ENCODE measurements at places on chromosomes 12 and 14.
A peak's percentile ranks its signal among the peaks of the same experiment; 100 is the strongest.

GRCh38 chr12:130614530-130614905 lies 101.6 kb downstream of the RIMBP2 start:
- DNase-seq = no peak

GRCh38 chr12:67633024-67633610 lies 15.4 kb upstream of the DYRK2 start:
- DNase-seq = no peak

DNA sequence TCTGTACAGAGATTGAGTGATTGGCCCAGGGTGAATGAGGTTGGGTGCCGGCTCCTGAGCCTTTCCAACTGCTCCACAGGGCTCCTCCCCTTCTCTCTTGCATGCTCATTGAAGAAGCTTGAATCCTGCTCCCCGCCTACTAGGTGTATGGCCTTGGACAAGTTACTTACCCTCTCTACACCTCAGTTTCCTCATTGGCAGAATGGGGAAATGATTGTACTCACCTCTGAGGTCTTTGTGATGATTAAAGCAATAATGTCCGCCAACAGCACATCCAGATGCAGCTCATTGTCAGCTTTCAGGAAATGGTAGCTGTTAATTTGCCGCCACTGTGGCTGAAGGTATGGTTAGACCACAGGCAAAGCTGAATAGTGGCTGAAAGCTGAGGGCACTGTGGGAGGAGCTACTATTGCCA lies 174.1 kb downstream of the CRADD start:
- DNase-seq = no peak

GRCh38 chr12:49967042-49967776 lies 5.5 kb downstream of the AQP5 start:
- DNase-seq = peak; percentile 76

GRCh38 chr12:108701779-108702441 lies 29.4 kb downstream of the CORO1C start:
- DNase-seq = no peak

GRCh38 chr14:37977481-37977880 lies 230.2 kb upstream of the SSTR1 start:
- DNase-seq = no peak

- DNase-seq = no peak
Observed at GRCh38 chr14:75236901-75237419, 41.7 kb upstream of the FOS start.

DNA sequence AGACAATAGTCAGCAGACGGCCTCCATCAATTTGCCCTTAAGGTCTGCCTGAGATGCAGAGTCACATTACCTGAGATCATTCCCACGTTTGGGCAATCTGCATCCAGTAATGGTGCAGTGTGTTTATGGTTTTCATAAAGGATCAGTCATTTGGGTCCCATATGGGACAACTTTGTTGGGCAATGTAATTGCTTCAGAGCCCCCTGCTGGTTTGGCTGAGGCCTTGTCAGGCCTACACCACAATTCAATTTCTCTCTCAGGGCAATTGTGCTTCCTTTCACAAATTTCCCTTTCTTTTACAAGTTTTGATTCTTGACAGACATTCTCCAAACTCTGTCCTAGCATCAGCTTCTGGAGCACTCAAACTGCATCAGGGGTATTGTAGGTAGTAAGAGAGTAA lies 191.2 kb upstream of the SSTR1 start:
- no peak for DNase-seq

- peak; percentile 86 for DNase-seq
Observed at GRCh38 chr12:27672643-27673042, 23.6 kb upstream of the REP15 start.

- DNase-seq = peak; percentile 44
Observed at GRCh38 chr12:2485681-2486080, 309.1 kb upstream of the FKBP4 start.

- DNase-seq = peak; percentile 41
Observed at GRCh38 chr14:56119201-56119981, 1.2 kb downstream of the PELI2 start.

DNA sequence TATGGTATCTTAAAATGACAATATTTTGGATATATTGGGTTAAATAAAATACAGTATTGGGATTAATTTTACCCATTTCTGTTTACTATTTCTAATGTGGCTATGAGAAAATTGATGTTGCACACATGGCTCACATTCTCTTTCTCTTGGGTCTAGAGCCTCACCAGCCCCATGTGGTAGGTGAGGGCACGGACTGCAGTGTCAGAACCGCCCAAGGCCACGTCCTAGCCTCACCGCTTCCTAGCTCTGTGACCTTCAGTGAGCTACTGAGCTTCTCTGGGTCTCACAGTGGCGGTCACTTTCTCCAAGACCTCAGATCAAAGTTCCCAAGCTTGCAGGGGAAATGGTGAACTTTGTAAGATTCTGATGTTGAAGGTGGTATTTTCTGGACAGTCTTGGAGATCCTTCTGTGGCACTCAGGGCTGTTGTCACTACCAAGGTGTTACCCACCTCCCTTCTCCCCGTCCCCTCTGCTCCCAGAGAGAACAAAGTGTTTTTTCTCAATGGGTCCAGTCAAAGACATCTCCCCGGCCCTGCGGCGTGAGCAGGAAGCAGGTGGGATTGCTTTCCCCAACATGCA lies 87.6 kb downstream of the RIN3 start:
- no peak for DNase-seq

DNA sequence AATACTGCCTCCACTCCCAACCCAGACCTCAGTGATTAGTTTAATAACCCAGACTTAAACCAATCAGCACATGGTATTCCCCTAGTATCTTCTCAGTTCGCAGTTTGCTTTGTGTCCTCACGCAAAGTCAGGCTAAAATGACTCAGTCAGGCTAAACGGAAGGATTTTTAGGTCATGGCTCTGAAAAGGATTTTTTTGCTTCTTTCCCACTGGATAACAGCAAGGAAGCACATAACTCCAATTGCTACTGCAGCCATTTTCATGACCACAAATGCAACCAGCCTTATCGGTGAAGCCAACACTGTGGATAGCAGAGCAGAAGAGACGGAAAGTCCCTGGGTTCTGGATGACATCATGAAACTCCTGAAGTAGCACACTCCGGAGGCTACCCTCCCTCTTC lies 67.7 kb downstream of the ZC3H14 start:
- DNase-seq = no peak

GRCh38 chr12:61655241-61655640 lies 605.0 kb upstream of the USP15 start:
- DNase-seq = no peak

DNA sequence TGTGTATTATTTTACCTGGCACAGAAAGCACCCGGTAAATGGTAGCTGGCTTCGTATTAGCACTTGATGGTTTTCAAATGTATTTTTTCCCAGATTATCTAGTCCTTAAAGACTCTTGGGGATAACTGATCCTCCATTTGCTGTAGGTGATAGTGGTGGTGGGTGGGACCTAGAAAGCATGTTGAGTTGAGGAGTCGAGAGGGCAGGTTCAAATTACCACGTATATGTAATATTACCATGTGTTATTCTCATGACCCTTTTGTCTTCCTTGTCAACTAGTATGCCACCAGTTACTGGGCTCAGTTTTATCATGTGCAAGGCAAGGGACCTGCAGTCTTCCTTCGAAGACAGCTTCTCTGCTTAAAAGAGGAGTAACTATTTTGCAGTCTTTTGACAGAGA lies 1.8 kb downstream of the GLRX5 start:
- no peak for DNase-seq

- no peak for DNase-seq
Observed at GRCh38 chr12:51817027-51817953, 31.2 kb downstream of the FIGNL2 start.

- no peak for DNase-seq
Observed at GRCh38 chr14:20687362-20688166, 1.0 kb upstream of the ANG start.

DNA sequence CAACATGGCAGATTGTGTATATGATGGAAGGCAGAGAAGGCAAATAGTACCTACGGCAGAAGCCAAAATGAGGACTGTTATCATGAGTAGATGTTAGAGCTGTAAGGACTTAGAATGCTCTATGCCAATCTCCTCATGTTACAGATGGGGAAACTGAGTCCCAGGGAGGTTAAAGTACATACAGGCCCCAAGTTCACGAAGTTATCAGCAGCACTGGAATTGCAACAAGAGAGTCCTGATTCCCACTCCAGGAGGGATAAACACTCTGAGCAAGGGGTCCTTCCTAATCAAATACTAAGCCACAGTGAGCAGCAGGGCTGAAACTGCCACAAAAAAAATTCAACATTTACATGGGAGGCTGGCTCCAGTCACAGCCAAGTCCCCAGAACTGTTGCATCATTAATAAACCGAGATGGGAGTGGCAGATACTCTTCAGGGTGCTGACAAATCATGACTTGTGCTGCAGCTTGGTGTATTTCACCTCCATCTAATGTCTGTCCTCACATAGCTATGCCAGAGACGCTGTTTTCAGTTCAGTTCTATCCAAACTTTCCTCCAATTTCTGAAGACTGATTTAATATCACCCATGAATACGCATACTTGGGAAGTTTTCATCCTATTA lies 24.2 kb downstream of the NUAK1 start:
- DNase-seq = no peak

DNA sequence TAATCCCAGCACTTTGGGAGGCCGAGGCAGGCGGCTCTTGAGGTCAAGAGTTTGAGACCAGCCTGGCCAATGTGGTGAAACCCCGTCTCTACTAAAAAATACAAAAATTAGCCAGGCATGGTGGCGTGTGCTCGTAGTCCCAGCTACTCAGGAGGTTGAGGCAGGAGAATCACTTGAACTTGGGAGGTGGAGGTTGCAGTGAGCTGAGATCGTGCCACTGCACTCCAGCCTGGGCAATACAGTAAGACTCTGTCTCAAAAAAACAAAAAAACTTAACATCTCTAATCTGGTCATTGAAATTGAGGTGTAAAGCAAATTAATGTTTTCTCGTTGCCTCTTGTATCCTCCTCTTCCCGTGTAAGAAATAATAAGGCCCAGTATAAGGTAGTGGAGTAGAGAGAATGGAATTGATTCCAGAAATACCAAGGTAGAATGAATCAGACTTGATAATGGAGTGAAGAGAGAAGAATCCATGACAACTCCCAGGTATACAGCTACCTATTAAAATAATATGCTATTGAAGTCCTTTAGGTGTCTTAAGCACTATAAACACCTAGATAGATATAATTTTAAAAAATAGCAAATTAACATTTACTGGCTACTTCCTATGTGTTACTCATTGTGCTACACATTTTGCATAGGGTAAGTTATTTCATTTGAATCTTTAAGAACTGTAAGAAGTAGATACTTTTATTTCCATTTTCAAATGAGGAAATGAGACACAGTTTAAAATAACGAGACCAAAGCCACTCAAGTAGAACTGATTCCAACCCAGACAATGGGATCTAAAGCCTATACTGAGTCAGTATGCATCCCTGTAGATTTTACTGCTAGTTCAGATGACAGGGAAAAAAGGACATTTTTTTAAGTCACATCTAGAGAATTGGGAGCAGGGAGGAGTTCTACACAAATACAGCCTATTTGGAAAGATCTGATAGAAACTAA lies 23.2 kb downstream of the RAP1B start:
- DNase-seq = no peak

GRCh38 chr14:48805315-48805714 lies 780.9 kb downstream of the RPS29 start:
- no peak for DNase-seq

DNA sequence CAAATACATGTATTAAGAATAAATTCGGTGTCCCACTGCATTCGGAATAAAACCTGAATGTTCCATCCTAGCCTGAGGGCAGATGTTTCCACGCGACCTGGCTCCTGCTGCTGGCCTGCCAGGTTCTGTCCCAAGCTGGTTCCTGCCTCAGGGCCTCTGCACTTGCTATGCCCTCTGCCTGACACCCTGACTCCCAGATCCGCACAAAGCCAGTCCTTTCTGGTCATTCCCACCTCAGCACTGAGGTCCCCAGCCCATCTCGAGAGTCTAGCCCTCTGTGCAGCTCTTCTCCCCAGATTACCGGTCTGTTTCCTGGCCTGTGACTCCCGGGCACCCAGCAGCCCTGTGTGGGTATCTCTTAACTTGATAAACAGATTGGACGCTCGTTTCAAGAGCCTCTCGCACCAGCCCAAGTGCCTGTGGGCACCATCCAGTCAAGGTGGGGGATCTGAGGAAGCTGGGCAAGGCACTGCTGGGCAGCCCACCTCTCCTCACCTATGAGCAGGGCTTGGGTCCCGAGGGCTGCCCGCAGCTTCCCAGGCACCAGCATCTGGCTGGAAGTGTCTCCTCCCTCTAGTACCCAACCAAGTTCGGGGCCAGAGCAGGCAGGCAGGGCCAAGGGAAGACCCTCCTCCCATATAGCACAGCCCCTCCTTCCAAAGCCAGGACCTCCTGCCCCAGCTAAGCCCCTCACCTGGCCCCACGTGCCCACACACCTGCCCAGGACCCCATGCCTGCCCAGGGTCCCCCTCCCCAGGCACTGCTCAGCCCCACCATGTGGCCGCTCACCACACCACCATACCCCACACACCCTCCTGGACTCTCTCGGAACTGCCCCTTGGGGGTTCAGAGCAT lies 132.2 kb downstream of the NCOR2 start:
- DNase-seq = no peak

DNA sequence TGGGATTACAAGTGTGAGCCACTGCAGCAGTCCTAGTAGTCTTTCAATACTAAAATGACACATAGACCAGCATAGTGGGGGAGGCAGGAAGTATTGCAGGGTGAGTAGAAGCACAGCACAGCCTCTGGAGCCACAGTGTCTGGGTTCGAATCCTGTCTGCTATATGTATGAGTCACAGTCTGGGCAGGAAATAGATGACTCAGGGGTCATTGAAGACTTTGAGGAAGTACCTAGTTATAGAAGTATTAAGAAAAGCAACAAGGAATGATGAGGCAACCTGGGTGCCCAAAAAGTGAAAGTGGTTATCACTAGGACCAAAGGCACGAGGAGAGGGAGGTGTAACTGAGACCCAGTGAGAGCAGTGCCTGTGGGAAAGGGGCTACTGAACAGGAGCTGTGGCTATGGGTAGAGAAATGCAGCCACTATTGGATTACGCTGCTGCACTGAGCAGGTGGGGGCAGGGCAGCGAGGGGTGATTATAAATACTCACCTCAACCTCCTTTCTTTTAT lies 124.0 kb downstream of the PDE3A start:
- no peak for DNase-seq

DNA sequence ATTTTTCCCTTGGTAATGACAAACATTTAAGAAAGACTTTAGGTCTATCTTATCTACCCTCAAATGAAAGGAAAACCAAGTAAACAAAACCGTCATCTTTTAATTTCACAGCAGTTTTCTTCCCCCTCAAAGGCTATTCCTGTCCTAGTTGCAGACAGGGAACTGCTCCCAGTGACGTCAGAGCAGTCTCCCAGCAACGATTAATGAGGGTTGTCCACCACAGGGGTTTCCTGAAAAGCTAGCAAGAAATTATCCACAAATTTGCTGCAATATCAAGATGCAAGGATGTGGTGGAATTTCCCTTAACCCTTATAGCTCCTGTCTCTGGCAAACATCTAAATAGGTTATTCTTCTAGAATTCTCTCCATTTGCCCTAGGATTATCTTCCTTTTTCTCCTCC lies 89.1 kb upstream of the STAC3 start:
- peak; percentile 44 for DNase-seq

GRCh38 chr12:47903151-47903611 lies 1.6 kb downstream of the VDR start:
- DNase-seq = no peak

- DNase-seq = no peak
Observed at GRCh38 chr12:52805739-52806138, 8.2 kb downstream of the KRT4 start.

Measured in skin of body (tissue), 3 donors.